Fibroblast of skin of right biceps (primary cell): ENCODE measurements at places on chromosomes 2 and 18.

- no peak for DNase-seq
These were observed 62.7 kb upstream of the TANC1 start for GRCh38 chr2:158905784-158906183.

DNA sequence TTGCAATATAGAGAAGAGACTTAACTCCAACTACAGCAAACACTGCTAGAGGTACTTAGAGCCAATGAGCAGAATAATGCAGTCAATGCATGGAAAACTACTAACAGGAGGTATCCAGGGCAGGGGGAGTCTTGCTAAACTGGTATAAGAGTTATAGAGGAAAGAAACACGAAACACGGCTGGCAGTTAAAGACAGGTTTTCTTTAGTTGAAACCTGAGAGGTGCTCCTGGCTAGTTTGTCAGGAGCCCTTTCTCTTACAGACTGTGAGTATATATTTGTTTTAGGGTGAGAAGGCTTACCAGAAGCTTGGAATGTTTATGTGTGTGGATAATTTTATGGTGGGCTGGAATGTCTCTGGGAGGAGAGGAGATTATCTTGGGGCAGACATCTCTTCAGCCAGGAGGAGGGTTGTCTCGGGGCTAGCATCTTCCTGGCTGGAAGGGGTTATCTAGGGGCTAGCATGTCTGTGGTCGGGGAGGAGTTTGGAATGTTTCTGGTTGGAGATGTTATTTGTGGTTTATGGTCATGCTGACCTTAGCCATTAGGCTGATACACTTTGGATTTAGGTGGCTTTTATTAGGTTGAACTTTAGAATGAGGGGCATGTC is 1048.8 kb downstream of the DPP10 start:
- no peak for DNase-seq

DNA sequence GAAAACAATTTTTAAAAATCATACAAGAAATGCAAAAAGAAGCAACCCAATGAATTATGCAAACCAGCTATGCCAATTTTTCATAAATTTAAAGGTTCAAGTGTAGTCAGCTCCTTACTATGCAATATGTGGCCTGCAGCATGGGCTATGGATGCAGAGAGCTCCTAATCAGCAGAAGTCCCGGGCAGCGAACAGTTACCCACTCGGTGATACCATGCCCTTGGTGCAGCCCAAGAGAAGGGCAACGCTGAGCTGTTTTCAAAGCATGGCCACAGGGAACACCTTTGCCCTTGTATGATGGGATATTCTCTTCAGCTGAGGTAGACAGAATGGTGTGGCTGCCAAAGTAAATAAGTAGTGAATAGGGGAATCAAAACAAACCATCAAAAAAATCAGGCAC is 17.3 kb upstream of the ARL5A start:
- DNase-seq = no peak

- DNase-seq = no peak
These were observed 816.8 kb downstream of the TRIB2 start for GRCh38 chr2:13533524-13533922.

GRCh38 chr2:130787841-130788240 is 32.5 kb downstream of the AMER3 start:
- no peak for DNase-seq
